CD4-positive, alpha-beta T cell treated with Interferon alpha-2 for 1 hour (primary cell): ENCODE measurements at places on chromosomes 12 and 14.

DNA sequence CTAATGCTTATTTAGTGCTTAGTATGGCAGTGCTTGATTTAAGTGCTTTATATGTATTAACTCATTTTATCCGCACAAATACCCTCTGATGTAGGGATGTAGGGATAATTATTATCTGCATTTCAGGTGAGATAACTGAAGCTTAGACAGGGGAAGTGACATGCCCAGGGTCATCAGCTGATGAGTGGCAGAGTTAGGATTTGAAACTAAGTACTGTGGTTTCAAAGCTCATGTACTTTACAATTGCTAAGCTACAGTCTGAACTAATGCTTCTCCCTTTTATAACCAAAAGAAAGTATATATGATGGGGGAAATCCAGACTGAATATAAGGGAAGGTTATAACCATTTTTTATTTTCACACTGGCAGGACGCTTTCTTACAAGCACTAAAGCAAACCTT is 229.6 kb upstream of the NAV3 start:
- DNase-seq = no peak

DNA sequence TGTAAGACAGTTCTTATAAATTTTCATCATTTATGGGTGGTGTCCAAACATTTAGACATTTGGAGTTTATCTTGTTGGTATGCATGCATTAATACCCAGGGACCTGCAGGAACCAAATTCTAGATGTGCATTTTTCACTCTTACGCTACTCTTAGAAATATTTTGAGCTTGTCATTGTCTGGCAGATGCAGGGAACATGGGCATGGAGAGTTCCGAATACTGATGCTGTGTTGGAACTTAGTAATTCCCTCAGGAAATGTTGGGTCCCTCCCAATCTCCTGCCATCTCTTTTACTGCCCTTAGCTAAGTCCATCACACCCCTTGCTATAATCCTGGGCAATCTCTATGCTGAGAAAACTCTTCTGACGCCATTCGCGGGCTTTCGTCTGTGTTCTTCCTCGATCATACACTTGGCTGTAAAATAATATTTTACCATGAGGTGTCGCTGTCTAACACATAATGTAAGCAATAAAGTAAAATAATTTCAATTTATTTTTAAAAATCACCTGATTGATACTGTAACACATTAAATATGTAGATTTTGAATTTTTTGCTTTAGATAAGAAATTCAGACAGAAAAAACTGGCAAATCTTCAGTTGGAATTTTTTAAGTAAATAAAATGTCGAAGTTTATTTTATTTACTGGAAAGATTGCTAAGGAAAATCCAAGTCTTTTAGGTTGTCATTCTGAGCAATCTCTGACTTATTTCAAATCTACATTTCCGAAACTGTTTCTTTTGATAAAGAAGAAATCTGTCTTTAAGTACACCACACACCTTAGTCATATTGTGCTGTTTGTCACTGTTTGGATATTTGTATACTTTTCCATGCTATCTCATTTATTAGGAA is 304.1 kb upstream of the SSTR1 start:
- peak; percentile 56 for DNase-seq

DNA sequence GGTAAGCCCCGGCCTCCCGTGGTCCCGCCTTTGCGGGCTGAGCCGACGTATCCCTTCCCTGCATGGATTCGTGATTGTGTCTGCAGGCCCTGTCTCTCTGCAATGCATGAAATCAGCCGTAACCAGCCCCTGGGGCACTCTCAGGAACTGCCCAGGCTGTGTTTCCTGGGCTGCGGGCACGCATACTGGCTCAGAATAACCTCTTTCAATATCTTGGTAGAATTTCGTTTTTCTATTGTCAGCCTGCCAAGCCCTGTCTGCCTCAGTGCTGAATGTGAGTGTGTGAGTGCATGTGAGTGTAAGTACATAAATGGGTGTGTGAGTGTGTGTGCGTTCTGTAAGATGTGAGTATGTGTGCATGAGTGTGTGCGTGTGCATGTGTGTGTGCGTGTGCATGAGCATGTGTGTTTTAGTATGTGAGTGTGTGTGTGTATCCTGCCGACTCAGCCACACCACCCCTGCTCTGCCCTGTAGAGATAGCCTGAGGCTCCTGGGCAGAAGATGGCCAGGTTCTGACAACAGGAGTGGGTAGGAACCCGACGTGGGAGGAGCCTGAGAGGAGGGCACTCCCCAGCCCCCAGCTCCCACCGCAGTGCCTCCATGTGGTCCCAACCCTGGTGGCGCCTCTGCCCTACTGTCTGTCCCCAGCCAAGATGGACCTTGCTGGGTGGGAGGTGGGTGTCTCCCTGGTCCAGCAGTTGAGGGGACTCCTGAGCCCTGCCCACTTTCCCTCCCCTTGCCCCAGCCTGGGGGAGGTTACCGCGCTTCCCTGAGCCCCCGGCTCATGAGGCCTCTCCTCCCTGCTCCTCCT is 268.8 kb downstream of the ADGRD1 start:
- no peak for DNase-seq

DNA sequence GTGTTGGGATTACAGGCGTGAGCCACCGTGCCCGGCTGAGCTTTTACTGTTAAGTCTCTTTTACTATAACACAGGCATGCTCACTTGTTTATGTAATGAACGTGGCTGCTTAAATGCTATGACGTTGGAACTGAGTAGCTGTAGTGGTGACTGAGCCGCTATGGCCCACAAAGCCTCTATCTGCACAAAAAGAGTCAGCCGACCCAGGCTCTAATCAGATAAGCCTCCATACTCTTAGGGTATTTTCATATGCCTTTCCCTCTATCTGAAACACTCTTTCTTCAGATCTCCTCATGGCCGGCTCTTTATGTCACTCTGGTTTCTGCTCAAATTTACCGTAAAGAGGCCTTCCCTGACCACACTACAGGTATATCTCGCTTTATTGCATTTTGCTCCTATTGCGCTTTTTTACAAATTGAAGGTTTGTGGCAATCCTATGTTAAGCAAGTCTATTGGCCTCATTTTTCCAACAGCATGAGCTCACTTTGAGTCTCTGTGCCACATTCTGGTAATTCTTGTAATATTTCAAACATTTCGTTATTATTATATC is 8.0 kb downstream of the SLC2A14 start:
- DNase-seq = no peak

GRCh38 chr14:29584992-29585391 is 342.7 kb downstream of the PRKD1 start:
- no peak for DNase-seq

- no peak for DNase-seq
Measured at GRCh38 chr12:58204071-58204470, 262.7 kb downstream of the ATP23 start.

GRCh38 chr12:132444957-132445883 is 44.7 kb upstream of the FBRSL1 start:
- peak; percentile 89 for DNase-seq

- no peak for DNase-seq
Measured at GRCh38 chr12:1814266-1814665, 6.1 kb upstream of the LRTM2 start.

DNA sequence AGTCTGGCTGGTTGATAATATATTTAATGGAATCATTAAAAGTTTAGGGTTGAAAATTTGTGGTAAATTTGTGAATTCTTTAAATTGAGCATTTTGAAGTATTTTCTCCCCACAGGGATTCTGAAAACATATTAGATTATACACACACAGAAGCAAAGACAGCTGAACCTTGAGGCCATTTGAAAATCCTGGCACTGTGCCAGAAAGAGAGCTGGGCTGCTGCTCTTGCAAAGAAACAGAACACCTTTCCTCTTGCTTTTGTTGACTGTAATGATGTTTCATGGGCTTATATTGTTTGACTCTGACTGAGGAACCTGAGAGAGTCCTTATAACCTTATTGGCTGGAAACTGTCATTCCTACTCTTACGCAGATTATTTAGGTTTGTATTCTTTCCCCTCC is 4.8 kb downstream of the RNF34 start:
- no peak for DNase-seq

GRCh38 chr12:51820526-51821439 is 27.7 kb downstream of the FIGNL2 start:
- peak; percentile 77 for DNase-seq

- DNase-seq = no peak
Measured at GRCh38 chr12:114012744-114013431, 46.8 kb upstream of the RBM19 start.

- DNase-seq = no peak
Measured at GRCh38 chr12:132109741-132110140, 34.4 kb downstream of the DDX51 start.

DNA sequence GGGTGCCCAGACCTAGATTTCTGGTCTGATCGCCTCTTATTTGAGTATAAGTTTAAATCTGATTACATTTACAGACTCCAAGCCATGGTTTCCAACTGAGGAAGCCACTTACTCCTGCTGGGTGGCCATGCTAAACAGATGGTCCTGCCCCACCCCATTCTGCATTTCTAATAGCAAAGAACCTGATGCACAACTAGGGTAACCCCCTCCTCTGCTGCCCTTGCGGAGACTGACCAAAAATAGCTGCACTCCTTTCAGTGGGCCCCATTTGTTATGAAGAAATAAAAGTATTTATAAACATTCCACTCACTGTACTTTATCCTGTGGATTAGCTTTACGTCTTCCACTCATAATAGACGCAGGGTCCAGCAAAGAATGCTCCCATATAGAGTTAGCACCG is 6.8 kb downstream of the GIT2 start:
- no peak for DNase-seq

DNA sequence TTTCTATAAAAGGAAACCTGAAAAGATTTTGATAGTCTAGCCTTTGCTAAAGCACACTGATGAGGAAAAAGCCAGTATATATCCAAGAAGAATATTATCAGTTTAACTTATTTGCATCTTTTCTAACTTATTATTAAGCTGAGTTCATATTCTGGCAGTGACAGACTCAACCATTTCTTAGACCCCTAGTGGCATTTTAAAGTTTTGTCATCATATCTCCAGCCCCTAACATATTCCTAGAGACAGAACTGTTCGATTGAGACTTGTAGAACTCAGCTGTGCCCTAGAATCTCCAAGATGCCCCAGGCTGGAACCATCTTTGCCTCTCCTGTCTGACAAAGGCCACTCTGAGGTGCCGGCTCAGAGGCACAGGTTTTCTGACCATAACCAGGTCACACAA is 365.6 kb downstream of the NELL2 start:
- DNase-seq = no peak

- peak; percentile 24 for DNase-seq
Measured at GRCh38 chr14:96811985-96812667, 14.9 kb downstream of the VRK1 start.

- no peak for DNase-seq
Measured at GRCh38 chr12:119841433-119842210, 35.5 kb downstream of the CIT start.

- DNase-seq = no peak
Measured at GRCh38 chr14:92994131-92994676, 71.3 kb downstream of the CHGA start.

GRCh38 chr12:73384592-73384991 is 1112.4 kb downstream of the TRHDE start:
- no peak for DNase-seq

- peak; percentile 30 for DNase-seq
Measured at GRCh38 chr12:54383041-54383609, 1.4 kb downstream of the ZNF385A start.

DNA sequence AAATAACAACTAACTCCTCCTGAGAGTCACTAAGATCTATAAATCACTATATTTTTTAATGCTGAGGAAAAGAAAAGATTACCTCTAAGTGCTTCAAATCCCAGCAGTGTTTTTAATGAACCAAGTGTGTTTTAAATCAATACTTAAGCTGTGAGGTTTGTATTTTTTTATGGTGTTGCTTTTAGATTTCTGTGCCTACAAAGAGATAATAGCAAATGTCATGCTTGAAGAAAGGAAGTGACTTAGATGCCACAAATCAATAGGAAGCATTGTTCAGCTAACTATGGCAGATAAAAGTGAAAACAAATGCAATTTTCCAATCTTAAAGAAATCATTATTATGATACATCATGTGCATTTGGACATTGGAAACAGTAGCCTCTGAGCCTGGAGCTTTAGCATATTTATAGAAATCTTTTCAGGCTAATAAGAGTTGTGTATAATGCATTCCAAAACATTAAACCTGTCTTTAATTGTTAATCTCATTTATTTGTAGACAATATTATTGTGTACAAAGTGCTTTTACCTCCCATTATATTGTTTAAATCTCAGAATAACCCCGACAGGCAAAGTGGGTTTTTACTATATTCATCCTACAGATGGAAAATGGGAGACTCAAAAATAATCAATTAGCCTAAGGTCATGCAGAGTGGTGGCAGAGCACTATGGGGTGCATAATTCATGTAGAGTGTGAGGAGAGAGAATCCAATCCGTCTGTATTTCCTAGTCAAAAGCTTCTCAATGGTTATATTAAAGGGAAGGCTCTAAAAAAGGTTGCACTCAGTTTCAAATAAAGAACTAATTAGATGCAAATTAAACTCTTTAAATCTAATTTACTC is 486.2 kb downstream of the NAV3 start:
- DNase-seq = no peak

DNA sequence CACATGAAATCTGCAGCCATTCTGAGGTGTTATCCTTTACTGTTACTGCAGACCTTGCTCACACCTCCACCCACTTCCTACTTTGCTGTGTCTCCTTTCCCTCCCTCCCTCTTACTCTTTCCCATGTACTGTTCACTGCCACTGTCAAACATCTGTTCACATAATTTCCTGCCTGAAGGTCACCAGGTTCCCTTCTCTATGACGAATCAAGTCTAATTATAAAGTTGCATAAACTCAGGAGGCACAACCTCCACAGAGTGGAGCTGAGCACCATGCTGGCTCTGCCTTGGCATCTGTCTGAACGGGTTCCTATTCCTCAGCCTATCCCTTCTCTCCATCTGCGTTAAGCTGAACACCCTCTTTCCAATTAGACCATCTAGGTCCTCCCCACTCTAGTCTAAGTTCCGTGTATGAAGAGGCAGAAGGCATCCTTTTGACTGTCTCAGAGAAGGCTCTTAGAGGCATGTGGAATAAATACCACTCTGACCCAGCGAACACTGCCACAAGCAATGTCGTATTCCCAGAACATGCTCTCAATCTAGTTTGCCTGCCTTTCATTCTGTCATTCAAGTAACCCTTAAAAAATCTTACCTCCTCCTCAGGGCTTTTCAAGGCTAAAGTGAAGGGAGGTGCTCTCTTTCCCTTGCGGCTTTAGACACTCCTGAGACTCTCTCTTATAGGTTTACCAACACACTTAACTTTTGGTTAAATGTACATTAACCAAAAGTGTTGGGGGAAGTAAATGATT is 48.7 kb downstream of the ACADS start:
- no peak for DNase-seq

GRCh38 chr14:101110729-101111619 is 207.5 kb upstream of the RTL1 start:
- DNase-seq = no peak

DNA sequence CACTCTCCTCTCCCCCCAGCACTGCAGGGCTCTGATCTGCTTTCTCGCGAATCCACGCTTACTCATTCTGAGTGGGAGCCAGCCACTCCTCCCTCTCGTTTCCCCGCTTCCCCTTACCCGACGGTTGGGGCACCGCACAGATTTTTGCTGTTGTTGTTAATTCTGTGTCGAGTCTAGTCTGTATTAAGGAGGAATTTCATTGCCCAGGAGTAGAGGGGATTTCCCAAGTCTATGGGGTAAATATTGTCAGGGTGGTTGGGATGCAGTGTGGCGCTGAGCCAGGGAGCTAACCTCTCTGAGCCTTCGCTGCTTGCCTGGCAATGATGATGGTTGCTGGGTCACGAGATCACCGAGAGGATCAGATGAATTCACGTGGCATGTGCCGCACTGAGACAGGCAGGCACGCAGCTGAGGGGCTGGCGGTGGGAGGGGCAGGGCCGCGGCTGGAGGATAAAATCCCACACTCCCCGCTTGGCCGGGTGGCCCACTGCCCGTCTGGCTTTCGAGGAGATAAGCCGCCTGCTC is 18.5 kb downstream of the NCOR2 start:
- DNase-seq = peak; percentile 30
